RKO (cell line): ENCODE measurements at places on chromosomes 7 and 10.

DNA sequence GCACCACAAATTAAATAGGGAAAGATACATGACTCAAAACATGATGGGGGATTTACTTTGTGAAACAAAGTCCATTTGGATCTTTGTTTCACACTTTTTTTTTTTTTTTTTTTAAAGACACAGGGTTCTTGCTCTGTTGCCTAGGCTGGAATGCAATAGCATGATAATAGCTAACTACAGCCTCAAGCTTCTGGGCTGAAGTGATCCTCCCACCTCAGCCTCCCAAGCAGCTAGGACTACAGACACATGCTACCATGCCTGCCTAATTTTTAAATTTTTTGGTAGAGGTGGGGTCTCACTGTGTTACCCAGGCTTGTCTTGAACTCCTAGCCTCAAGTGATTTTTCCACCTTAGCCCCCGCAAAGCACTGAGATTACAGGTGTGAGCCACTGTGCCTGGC, 172.6 kb upstream of the KLF14 start:
- peak; percentile 81 for DNase-seq

GRCh38 chr7:147485660-147486210, 1104.8 kb upstream of the C7orf33 start:
- no peak for DNase-seq

DNA sequence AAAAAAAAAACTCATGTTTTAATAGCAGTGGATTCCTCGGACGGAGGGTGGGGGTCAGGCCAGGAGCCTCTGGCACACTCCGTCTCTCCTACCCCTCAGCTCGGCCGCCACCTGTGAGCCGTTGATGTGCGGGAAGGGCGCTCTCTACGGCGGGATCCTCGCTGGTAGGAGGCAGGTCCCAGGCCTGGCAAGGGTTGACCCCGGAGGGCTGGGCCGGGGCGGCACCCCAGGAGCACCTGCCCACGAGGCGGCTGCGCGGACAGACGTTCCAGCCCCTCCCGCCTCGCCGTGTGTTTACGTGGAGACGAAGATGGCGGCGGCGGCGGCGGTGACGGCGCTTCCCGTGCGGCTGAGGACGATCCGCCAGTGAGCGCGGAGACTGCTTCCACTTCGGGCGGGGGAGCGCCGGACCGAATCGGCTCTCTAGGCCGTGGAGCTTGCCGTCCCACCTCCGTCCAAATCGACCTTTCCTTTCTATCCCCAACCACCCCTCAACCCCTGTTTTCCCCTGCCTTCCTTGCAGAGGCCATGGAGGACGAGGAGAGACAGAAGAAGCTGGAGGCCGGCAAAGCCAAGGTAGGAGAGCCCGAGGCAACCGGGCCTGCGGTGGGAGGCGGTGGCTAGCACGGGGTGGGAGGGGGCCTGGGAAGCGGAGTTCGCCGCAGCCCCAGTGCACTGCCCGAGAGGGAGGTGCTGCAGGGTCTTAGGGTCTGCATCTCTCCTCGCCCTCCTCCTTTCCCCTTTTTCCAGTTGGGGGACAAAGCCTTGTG, at the start of gene AKAP9:
AKAP9 (plus strand) TSS at position 291 of the 770 bp plus-strand sequence; CDS start at position 529, 238 bp downstream.
- DNase-seq, result peak; percentile 87

- no peak for DNase-seq
Measured at GRCh38 chr10:27792216-27792615, 46.6 kb upstream of the MKX start.

DNA sequence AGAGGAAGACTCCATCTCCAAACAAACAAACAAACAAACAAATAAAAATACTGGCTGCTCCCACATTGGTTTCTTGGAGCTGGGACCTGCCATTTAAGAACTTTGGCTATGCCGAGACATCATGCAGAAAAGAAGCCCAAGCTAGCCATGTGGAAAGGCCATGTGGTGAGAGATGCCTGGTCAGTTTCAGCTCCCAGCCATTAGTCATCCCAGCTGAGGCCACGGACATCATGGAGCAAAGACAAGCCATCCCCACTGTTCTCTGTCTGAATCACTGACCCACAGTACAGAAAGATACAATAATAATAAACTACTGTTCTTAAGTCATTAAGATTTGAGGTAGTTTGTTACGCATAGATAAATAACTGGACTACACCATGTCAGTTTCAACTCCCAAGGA, 70.0 kb upstream of the PCBD1 start:
- DNase-seq, result no peak

- DNase-seq, result no peak
Measured at GRCh38 chr10:13003004-13003403, 1.5 kb upstream of the CCDC3 start.

DNA sequence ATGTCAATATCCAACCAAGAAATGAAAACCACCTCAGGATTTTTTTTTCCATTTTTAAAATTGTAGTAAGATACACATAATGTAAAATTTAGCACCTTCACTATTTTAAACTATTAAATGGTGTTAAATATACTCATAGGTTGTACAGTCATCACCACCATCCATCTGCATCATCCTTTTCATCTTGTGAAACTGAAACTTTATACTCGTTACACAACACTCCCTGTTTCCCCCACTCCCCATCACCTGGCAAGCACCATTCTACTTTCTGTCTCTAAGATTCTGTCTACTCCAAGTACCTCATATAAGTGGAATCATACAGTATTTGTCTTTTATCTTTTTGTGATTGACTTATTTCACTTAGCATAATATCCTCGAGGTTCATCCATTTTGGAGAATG, 335.2 kb upstream of the NPSR1 start:
- no peak for DNase-seq

- no peak for DNase-seq
Measured at GRCh38 chr7:72182036-72182435, 230.1 kb downstream of the CALN1 start.

- no peak for DNase-seq
Measured at GRCh38 chr10:70962686-70963085, 74.3 kb upstream of the PCBD1 start.

- DNase-seq, result peak; percentile 84
Measured at GRCh38 chr7:144391823-144392255, 11.7 kb downstream of the NOBOX start.

- no peak for DNase-seq
Measured at GRCh38 chr10:74432841-74433594, 282.0 kb downstream of the ADK start.

DNA sequence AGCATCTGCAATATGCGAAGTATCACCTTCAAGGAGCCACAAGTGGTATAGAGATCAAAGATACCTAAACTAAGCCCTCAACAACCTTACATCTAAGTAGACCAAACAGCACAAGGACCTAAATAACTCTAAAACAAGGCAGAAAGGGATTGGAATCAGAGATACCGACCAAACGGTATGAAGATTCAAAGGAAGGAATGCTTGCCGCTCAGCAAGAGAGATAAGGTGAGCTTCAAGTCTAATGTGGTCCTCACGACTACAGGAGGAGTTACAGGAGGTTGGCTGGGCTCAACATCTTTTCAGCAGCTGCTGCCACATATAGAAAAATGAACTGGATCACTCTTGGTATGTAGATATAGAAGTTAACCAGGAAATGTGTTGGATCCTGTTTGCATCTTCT, 11.6 kb downstream of the ABLIM1 start:
- no peak for DNase-seq

DNA sequence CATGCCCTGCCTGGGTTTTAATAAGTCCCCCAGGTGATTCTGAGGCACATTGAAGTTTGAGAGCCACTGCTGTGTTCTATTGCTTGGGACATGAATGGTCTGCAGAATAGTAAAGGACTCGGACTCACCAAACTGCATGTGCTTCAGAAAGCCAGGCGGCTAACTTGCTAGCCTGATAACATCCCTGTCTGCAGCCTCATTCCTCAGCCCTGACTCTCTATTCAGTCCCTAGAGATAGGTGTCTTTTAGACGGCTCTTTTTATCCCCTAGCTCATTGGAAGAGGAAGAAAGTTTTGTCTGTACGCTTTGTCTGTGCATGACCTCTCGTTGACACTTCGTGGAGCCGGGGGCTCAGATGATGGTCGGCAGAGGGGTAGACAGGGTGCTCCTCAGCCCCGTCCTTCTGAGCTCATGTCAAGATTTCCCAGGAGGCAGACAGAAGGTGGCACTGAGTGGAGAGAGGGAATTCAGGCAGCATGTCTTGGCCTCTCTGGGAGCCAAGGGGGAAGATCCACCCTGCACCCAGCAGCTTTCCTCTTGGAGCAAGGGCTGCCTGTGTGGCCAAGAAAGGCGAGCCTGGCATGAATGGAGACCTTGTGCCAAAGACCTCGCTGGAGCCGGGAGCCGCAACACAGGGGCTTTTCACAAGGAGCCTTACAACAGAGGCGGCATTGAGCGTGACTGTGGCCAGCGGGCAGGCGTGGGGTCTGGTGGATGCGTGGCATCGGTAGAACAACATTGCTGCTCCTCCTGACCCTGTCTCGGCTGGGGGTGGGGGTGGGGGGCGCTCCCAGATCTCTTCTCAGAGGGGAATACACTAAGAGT, 51.1 kb upstream of the PODXL start:
- no peak for DNase-seq

GRCh38 chr10:34477249-34477648, 337.8 kb downstream of the PARD3 start:
- no peak for DNase-seq

DNA sequence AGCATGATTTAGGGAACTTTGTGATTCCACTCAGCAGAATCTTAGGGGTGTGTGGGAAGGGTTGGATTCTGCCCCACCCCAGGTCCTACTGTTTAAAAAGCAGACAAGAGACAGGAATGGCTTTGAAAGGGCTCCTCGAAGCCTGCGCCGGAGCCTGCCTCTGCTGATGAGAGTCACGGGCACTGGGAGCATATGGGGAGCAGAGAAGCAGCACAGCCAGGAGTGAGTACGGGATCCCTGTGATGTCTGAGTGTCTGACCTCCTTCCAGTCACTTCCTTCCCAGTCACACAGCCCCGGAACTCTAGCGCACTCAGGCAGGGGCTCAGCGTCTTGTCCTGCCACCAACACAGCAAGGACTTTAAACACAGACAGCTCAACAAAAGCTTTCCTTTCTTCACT, 514.9 kb upstream of the DPP6 start:
- DNase-seq, result no peak

GRCh38 chr7:38070718-38071117, 107.3 kb upstream of the STARD3NL start:
- DNase-seq, result peak; percentile 19

DNA sequence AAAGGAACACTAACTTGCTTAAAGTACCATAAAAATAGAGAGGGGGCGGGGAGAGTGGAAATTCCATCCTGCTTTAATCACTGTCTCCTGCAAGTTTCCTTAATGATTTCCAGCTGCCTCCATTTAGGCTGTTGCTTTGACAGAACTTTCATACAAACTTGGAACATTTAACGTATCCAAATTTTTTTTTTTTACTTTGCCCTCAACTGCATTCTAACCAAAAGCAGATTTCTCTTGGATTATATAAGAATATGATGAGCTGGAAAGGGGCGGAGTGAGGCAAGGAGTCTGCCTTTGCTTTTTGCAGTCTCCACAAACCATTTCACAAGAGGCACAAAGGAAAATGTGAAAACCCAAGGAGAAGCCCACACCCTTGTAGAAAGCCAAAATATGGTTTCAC, 46.6 kb upstream of the COL1A2 start:
- no peak for DNase-seq

GRCh38 chr10:109997233-109997632, 10.6 kb upstream of the ADD3 start:
- DNase-seq, result no peak

DNA sequence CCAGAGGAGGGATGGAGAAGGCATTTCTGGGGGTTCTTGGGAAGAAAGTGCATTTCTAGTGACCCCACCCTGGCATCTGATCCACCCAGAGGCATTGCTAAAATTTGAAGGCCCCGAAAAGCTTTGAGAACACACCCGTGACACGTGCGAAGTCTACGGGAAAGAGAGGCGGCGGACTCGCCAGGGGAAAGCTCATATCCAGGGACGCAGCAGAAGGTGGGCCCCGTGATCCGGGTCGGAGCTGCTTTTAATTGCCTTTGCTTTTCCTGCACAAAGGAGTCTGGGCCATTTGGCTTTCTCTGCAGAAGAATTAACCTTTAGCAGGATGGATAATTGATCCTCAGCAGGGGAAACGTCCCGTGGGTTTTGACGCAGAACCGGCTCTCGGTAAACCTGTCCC, 50.3 kb downstream of the CARD11 start:
- no peak for DNase-seq

- DNase-seq, result no peak
Measured at GRCh38 chr7:126286317-126286716, 966.4 kb downstream of the GRM8 start.

GRCh38 chr7:2354939-2355704, 495 bp downstream of the EIF3B start:
- DNase-seq, result no peak

DNA sequence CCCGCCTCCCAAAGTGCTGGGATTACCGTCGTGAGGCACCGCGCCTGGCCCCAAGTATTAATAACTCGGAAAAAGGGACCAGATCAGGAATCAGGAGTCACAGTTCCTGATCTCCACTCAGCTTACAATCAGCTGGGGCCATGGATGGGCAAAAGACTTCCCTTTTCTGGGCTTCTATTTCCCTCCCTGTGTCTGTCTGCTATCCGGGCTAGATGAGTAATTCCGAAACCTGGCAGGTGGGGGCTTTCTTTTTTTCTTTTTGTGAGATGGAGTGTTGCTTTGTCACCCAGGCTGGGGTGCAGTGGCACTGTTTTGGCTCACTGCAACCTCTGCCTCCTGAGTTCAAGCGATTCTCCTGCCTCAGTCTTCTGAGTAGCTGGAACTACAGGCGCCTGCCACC, 11.6 kb downstream of the RPS24 start:
- no peak for DNase-seq

DNA sequence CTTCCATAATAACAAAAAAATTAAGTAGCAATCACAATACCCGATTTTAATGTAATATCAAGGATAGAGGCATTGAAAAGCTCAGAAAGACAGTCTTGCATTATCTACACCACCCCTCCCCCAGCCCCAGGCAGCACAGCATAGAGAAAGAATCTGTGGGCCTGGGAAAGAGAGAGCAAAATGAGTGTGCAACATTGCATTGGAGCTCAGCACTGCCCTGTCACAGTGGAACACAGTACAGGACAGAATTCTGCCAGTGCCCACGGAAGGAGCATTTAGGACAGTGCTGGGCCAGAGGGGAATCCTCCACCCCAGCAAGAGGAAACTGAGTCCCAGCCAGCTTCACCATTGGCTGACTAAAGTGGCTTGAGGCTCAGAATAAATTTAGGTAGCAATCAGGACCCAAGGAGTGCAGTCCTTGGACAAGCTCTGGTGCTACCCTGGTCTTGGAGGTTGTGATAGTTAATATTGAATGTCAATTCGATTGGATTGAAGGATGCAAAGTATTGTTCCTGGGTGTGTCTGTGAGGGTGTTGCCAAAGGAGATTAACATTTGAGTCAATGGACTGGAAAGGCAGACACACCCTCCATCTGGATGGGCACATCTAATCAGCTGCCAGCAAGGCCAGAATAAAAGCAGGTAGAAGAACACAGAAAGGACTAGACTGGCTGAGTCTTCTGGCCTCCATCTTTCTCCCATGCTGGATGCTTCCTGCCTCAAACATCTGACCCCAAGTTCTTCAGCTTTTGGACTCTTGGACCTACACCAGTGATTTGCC, 234.4 kb downstream of the ANK3 start:
- no peak for DNase-seq

GRCh38 chr7:116736927-116737715, 65.1 kb downstream of the MET start:
- DNase-seq, result no peak
